ENCODE measurements at places on chromosomes 6 and 20. TPM values are rescaled to one million over a fixed set of nuclear protein-coding genes. Genes with fewer than 3 reads are reported as not detected.

Gene EMILIN3
- total RNA-seq: 4.1 TPM

Gene ITPR3
- 8.2 TPM for total RNA-seq

Gene MATN4
- total RNA-seq: 1.5 TPM

Gene SHLD1
- 3.6 TPM for total RNA-seq

Gene CCN5
- total RNA-seq: not detected

Gene FANCE
- total RNA-seq: 7.0 TPM

Gene PPP1R14C
- total RNA-seq: 0.42 TPM

Gene GTSF1L
- not detected for total RNA-seq

Gene CARMIL1
- 26.5 TPM for total RNA-seq

Gene DDRGK1
- total RNA-seq: 14.8 TPM

Gene GJA10
- total RNA-seq: not detected

Gene SNPH
- total RNA-seq: 3.5 TPM

Data from urinary bladder (tissue), 4 donors.